ENCODE measurements at places on chromosomes 5 and 9. TPM values are rescaled to one million over a fixed set of nuclear protein-coding genes. Genes with fewer than 3 reads are reported as not detected.

DNA sequence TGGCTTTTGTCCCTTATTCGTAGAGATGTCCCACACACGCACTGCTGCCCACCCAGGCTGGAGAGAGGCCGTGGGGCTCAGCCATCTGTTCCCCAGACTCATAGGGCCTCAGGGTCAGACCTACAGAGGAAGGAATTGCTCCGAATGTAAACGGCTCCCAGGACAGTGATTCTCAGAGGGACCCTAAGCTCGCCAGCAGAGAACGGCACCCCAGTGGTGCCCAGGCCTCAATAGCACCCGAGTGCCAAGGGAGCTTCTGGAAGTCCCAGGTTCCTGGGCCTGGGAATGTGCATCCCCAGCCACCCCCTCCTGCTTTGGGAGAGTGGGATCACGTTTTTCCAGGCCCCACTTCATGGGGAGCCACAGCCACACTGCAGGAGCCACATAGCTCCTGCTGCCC, 32.9 kb upstream of the CNOT6 start:
- DNase-seq = no peak

GRCh38 chr5:130985776-130986175, 179.3 kb downstream of the HINT1 start:
- DNase-seq = no peak

- DNase-seq = no peak
Observed at GRCh38 chr9:27602954-27603353, 29.7 kb upstream of the C9orf72 start.

TXNDC8 gene
- not detected for total RNA-seq

GLDC gene
- not detected for total RNA-seq

DNA sequence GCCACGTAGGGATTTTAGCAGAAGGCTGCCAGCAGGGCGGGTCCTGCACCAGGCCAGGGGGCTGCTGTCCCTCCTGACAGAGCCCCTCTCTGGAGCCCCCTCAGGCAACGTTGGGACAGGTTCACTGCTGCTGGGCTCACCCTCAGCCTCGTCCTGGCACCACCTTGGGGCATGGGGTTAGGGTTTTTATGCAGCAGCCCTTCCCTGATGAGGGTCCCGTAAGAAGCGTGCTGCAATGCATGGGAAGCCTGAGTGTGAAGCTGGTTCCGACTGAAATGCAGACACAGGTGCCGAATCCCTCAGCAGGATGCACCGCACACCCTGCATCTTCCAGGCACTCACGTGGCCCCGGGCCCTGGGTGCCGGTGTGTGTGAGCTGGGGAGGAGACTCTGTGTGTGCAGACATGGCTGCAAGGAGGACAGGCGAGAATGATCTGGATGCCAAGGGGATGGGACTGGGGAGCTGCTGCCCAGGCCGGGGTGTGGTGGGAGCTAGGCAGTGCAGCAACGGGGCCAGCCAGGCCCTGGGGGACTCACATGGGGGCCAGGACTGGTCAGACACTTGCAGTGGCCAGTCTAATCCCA, 27.1 kb downstream of the ZDHHC11B start:
- DNase-seq = no peak

DNA sequence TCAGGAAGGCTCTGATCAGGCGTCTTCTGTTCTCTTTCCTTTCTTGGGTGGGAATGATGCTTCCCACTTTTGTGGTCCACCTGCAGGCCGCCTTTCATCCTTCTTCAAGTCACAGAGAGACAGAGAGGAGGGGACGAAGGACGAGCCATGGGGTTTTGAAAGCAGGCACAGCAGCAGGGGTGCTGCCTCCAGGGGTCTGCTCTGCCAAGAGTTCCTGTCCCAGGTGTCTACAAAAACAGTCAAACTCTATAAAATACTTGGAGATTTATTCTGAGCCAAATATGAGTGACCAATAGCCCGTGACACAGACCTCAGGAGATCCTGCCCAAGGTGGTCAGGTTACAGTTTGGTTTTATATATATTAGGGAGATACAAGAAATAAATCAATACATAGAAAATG, 34.5 kb upstream of the LCP2 start:
- no peak for DNase-seq

- DNase-seq = no peak
Observed at GRCh38 chr9:84742261-84742660, 72.7 kb downstream of the NTRK2 start.

CDHR2 gene
- not detected for total RNA-seq

DNA sequence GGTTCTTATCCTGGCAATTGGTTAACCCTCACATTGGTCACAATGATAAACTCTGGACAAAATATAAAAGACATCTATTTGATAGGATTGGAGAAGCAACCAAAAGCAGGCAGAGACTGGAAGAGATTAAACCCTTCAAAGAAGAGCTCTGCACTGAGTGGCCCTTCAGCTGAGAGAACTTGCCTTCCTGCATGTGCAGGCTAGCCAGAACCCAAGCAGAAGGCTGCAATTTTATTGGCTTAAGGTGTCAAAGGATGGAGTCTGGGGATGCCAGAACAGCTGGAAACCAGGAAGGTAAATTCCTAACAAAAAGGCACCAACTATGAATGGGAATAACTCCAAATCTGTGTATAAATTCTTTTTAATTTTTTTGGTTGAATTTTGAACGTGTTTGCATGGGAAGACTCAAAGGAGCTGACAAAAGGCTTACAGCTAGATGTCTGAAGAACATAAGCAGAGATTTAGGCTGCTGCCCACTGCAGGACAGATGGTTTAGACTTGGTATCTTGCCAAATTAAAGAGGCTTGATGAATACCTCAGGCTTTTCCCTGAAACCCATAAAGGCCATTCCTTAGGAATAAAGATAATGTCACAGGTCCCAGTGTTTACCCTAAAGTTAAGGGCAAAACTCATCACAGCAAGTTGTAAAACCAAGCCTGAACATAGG, 66.3 kb downstream of the NR2F1 start:
- DNase-seq = no peak

ECSCR gene
- 0.53 TPM for total RNA-seq

DNA sequence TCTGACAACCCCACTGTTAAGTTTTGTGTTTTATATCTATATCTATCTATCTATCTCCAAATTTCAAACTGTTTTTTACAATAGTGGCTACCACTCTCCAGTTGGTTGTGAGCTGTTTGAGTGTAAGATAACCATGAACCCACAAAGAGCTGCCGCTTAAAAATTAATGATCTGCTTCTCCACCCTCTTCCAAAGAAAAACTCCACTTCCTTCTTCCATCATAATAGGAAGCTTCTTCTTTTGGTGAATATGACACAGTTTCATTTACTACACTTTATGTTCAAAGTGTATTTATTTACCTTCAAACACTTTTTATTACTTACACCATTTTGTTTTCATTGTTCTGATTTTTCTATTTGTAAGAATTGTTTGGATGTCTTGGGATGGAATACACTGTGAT, 37.9 kb downstream of the SPZ1 start:
- DNase-seq = no peak

PTGER4 gene
- 27.6 TPM for total RNA-seq

- no peak for DNase-seq
Observed at GRCh38 chr9:129178568-129179382, 714 bp upstream of the IER5L start.

DNA sequence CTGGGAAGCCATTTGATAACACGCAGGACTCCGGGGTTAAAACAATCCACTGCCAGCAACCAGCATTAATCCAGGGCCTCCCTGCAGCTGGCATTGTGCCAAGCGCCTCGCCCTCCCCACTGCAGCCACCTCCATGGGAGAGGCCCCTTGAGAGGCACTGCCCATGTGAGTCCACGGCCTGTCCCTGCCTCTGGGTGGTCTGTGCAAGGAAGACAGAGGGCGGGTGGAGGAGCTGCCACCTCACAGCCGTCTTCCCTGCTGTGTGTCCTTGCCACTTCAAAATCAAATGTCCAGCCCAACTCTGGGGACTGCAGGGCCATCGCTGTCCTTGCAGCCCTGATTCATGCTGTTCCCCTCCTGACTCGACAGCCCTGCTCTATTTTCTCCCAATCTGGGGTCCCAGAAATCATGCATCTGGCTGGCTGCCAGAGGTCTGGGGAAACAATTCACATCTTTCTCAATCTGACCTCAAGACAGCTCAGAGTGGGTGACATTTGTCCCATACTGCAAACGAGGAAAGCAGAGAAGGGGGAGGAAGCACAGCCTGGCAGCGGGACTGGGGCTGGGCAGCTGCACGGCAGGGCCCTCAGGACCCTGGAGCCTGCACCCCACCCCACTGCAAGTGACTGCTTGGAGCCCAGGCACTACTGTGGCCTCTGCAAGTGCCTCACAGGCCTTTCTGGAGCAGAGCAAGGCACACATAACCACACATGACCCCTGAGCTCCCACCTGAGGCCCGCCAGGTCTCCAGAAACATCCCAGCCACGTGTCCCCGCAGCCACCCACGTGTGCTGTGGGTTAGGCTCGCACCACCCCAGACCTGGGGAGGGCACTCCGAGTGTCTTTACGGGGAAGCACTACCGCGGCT, 15.7 kb downstream of the BRD3OS start:
- peak; percentile 75 for DNase-seq

- no peak for DNase-seq
Observed at GRCh38 chr5:15256485-15256884, 243.5 kb upstream of the FBXL7 start.

CDC14B gene
- total RNA-seq = 33.8 TPM

ABCA1 gene
- total RNA-seq = 4.7 TPM

DNA sequence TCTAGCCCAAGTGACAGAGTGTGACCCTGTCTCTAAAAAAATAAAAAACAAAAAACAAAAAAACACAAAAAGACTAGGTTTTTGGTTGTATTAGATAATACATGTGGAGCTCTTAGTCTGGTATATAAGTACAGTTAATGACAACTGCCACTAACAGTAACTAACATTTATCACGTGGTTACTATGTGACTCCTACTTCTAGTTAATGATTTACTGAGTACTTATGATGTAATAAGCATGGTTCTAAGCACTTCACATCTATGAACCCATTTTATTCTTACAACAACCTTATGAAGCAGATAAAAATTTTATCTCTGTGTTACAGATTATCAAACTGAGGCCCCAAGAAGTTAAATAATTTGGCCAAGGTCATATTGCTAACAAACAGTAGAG, 6.1 kb upstream of the TMEFF1 start:
- DNase-seq = no peak

DNA sequence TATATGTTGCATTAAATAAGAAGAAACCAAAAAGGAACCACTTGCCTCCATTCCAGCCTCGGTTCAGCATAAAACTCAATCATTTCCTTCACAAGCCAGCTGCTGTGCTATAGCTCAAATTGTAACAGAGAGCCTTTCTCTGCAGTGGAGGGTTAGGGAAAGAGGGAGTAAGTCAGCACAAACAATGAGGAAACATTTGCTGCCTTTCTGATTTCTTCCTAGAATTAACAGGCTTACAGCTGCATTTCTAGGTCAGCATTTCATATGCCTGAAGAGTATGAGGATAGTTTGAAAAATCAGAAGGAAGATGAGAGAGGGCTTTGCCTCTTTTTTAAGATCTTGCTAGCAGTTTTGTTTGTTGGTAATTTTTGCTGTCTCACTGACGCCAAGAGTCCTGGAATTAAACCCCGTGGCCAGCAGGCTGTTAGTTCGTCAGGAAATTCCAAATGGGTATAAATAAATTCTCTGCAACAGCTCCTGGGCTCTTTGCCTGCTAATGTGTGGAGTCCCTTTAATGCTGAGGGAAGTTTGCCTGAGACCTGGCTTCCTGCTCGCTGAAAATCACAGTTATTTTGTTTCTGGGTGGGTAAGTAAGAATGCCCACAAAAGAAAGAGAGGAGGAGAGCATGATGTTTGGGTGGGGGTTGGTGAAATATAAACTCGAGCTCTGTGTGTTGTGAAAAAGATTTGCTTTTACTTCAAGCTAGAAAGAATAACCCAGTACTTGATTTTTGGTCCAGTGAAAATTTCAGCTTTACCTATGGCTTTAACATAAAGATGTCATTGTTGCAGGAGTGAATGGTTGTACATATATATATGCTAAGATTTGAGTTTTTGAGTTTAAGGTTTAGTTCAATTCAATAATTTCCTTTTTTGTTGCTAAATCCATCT, 148.1 kb upstream of the DMRT1 start:
- peak; percentile 57 for DNase-seq

DNA sequence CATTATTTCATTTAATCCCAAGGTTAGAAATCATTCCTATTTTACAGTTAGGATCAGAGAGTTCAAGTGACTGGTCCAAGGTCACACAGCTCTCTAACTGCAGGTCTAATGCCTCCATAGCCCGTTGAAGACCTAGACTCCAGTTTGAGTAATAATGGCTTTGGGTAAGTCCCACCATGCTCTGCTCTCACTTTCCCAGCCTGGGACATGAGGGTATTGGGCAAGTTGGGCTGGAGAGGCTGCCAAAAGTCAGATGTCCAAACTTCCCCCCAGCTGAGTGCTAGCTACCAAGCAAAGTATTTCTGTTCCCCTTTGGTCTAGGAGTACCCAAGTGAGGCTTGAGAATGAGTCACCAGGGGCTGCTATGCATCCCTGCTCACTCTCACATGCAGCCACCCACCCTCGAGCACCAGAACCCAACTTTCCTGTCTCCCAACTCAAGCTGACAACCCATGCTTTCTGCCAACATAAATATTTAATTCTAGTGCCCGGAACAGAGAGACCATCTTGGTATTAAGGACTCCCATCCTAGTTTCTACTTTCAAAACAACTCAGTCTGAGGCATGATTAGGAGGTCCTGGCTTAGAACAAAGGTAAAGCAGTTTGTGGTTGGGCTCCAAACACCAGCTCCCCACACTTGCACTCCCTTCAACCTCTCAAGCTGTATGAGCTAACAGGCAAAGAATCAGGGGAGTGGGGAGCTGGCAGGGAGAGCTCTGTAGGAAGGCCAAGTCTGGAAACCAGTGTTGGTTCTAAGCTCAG, 236.5 kb upstream of the TRIM32 start:
- peak; percentile 61 for DNase-seq

GRCh38 chr5:162752612-162753011, 684.8 kb upstream of the CCNG1 start:
- DNase-seq = no peak

GRCh38 chr5:153883854-153884611, 154.7 kb downstream of the FAM114A2 start:
- no peak for DNase-seq

DNA sequence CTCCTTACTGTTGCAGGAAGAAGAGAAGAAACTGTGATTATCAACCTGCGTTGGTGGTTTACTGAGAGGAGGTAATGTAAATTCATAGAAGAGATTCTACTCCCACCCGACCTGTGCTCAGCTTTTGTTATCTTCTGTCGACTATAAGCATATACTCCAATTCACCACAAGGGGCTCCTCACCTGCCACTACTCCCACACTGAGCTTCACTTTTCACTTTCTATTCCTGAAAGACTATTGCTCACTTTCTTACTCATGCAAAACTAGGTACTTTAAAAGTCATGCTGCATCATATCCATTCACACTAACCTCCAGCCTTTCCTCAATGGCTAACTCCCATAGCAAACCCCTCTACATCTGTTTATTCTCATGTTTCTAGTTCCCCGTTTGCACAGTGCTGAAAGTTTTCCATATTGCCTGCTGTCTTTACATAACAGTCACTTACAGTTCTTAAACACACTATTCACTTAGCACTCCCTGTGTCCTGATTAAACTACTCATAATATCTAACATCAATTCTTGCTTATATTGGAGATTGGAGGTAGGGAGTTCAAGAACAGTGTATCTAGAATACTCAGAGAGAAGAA, 1062.6 kb downstream of the NR2F1-AS1 start:
- DNase-seq = peak; percentile 17
